Inflammatory macrophage treated with lipopolysaccharide for 4 hours (primary cell): ENCODE measurements at places on chromosomes 6 and 20.
A peak's percentile ranks its signal among the peaks of the same experiment; 100 is the strongest.

DNA sequence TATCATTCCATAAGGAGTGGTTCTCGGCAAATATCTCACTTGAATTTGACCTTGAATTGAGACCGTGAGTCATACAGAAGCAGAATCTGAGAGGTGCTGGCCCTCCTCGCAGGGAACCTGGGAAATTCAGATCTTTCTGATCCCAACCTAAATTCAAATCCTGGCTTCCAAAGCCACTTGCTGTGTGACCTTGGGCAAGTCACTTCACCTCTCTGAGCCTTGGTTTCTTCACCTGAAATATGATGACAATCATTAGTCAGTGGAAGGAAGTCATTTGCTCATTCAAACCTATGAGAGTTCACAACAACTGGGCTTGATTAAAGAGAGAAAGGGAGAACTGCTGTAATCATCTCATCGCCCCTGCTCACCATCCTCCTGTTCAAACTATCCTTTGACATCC, 7.2 kb downstream of the BPIFA3 start:
- no peak for DNase-seq

GRCh38 chr20:26214991-26215390, 518.3 kb upstream of the ZNF337 start:
- DNase-seq, result no peak

DNA sequence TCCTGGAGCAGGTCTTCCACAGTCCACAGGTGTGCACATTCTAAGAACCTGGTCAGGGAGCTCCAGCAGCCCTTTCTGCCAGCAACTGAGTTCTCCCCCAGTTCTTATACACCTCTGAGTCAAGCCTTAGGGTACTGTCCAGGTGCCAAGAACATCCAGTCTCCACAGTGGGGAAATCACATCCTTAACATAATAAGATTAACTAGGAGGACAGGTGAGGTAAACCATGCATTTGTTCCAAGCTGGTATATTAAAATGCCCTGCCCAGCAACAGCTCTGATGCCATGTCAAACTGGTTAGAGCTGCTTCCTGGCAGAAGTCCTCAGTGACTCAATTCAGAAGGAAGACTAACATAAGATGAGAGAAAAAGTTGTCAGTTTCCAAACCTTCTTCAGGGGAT, 303.9 kb upstream of the SGK1 start:
- DNase-seq, result no peak

DNA sequence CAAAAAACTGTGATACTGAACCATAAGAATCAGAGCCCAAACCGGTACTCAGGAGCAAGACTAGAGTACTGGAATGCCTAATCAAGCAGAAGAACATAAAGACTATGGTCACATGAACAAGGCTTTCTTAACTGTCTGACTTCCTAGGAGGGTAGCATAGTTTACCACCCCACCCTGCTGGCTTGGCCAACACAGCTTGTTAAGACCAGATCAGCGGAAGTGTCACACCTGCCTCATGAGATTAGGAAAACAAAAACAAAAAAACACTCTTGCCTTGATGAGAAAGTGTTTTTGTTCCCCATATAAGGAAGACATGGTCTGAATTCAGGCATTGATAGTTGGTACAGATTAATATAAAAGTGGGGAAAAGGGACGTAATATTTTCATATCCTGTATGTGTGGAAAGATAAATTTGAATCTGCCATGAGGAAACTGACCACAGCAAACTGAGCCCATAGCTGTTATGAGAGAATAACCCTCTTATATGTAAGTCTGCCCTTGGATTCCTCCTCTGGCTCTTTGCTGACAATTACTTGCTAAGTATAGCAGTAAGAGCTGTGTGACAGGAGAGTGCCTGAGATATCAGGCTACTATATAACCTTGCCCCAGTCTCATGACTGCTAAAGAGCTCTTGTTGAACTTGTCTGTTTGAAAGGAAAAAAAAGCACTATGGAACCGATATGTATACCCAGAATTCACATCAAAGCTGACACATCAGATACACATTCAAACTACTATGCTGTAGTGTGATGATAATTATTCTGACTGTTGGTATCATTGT, 197.1 kb downstream of the EPHA7 start:
- DNase-seq, result no peak

- DNase-seq, result no peak
Observed at GRCh38 chr6:169938731-169939130, 187.3 kb downstream of the ERMARD start.

DNA sequence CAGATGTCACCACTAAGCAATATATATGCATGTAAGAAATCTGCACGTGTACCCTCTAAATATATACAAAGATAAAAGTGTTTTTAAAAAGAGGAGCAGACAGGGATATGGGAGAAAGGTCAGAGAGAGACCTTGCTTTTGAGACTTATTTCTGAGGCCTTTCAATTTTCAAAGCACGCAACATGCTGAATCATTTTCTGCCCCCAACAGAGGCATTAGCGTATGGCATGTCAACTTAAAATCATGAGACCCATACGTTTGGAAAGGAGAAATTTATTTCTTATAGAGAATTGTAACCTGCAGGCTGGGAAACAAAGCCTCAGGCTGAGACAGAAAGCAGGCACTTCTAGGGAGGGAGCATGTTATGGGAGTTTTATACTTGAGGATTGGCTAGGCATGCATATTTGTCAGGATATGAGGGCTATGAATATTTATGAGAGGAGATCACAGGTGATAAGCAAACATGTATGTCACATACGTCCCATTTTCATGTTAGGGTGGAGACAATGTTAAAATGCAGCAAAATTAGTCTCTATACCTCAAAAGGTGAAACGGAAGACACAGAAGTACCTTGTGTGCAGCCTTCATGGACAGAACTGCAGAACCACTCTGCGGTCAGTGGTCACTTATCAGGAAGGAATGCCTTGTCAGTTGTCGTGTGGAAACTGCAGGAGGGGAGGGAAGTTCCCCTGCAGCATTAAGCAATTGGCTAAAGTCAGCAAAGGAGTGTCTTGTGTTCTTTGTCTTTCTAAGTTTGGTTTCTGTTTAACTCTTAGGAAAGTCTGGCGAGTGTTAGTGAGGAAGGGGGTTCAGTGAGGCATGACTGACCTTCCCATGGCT, 6.3 kb upstream of the GABRR2 start:
- DNase-seq, result peak; percentile 91

GRCh38 chr6:41966961-41967311, 25.3 kb upstream of the CCND3 start:
- no peak for DNase-seq
